ENCODE measurements at places on chromosomes 4 and X.

DNA sequence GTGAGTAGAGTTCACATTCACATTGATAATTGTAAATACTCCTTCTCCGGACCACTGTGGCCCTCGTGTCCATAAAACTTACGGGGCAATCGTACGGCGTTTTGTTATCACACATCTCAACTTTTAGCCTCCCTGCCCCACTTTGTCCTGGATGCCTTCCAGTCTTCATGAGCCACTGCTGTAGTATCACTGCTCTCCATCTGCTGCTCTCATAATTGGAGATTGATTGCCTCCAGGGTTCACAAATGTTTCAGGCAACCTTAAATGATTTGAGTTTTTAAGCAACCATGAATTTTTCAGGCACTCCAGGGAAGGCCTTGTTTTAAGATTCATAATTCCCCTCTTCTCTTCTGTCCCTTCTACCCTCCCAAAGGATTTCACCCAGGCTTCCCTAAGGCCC lies 28.4 kb downstream of the ALPK1 start:
- DNase-seq = no peak

GRCh38 chr4:5142726-5143125 lies 91.4 kb downstream of the STK32B start:
- no peak for DNase-seq

- no peak for DNase-seq
These were observed 876.4 kb upstream of the SLIT2 start for GRCh38 chr4:19375136-19375804.

DNA sequence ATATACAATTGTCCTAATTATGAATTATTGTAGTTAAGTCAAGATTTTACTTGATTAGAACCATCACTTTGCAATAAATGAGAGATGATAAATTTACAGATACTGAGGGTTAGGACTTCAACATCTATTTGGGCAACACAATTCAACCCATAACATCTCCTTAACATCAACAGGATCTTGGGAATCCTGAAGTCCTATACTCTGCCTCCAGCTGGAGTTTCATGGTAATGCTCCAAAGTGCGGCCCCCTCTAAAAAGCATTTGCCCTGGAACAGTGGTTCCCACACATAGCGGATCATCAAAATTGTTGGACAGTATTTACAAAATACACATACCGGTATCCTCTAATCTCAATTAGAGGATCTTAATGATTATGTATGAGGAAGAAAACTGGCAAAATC lies 618.6 kb downstream of the CENPC start:
- no peak for DNase-seq

GRCh38 chrX:44817029-44817428 lies 26.8 kb upstream of the DUSP21 start:
- no peak for DNase-seq

DNA sequence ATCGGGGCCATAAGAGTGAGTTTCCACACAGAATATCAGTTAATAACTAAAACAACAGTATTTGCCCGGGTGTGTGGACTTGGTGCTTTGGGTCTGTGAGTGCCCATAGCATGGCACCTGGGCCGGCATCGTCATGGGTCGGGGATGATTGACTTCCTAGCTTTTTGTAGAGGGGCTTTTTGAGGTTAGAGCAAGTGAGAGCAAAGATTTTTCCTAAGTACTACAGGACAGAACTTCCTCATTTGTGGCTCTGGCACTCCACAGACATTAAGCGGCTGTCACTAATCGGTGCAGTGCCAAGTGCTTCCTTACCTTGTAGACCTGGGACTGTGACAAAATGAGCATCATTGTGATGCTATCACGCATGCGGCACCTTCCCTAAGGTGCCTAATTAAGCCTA lies 81.0 kb downstream of the SHROOM2 start:
- no peak for DNase-seq

Data from stimulated activated CD8-positive, alpha-beta memory T cell treated with anti-CD3 and anti-CD28 coated beads, Interleukin-15, amount 100 ng/mL, for 24 hours (primary cell).